ENCODE measurements at places on chromosomes 11 and 22. TPM values are rescaled to one million over a fixed set of nuclear protein-coding genes. Genes with fewer than 3 reads are reported as not detected.

- H3K4me1 ChIP-seq = no peaks in the 10 kb centered on the region
- H3K27ac ChIP-seq = no peak overlapping the region
- DNase-seq = peak; percentile 69
- no peaks in the 10 kb centered on the region for H3K27me3 ChIP-seq
- no peak overlapping the region for H3K4me3 ChIP-seq
Measured at GRCh38 chr22:42397332-42398249, 34.6 kb downstream of the NFAM1 start.

DNA sequence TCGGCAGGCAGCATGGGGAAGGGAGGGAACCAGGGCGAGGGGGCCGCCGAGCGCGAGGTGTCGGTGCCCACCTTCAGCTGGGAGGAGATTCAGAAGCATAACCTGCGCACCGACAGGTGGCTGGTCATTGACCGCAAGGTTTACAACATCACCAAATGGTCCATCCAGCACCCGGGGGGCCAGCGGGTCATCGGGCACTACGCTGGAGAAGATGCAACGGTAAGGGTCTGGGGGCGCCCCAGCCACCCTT, 204 bp downstream of the FADS2 start:
- no peaks in the 10 kb centered on the region for H3K36me3 ChIP-seq
- peaks cover 26% of the 10 kb centered on the region for H3K4me1 ChIP-seq
- H3K4me3 ChIP-seq = no peak overlapping the region
- no peaks in the 10 kb centered on the region for H3K27me3 ChIP-seq
- no peak for DNase-seq

The IL17REL gene
- not detected for total RNA-seq

DNA sequence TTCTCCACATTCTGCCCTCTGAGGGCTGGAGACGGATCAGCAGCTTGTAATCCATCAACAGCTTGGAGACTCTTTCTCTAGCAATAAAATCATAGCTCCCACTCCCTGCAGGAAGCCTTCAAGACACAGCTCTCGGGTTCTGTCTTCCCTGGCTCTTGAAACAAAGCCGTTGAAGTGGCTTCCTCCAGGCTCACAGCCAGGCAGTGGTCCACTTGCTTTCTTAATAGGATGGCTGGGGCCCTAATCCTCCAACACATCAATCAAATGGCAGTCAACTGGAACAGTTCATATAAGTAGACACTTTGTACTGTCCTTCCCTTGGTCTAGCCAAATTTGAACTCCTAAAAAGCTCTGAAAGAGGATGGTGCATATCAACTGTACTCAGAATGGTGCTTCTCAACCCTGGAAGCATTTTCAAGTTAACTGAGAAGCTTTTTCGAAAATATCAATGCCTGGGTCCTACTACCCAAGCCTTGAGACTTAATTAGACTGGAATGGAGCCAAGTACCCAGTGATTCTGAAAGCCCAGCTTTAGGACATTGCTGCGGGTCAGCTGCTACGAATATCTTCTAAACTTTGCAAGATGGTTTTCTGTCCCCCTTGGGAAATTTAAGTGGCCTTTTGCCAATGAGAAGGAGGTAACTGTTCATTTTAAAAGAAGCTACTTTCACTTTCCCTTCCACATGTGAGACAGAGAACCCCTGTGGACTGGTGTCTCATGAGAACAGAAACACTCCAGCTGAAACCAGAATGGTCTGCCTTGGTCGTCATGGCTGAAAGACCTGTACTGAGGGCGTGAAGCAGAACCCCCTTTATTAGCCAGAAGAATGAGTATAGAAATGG, 74.7 kb downstream of the SC5D start:
- no peak for DNase-seq
- H3K36me3 ChIP-seq = no peaks in the 10 kb centered on the region
- H3K27me3 ChIP-seq = no peaks in the 10 kb centered on the region
- no peaks in the 10 kb centered on the region for H3K4me1 ChIP-seq

- no peak for DNase-seq
- H3K4me1 ChIP-seq = peaks cover 12% of the 10 kb centered on the region
- H3K4me3 ChIP-seq = no peak overlapping the region
- no peak overlapping the region for H3K27ac ChIP-seq
- no peaks in the 10 kb centered on the region for H3K36me3 ChIP-seq
Measured at GRCh38 chr22:30989474-30989873, 20.4 kb downstream of the TUG1 start.

DNA sequence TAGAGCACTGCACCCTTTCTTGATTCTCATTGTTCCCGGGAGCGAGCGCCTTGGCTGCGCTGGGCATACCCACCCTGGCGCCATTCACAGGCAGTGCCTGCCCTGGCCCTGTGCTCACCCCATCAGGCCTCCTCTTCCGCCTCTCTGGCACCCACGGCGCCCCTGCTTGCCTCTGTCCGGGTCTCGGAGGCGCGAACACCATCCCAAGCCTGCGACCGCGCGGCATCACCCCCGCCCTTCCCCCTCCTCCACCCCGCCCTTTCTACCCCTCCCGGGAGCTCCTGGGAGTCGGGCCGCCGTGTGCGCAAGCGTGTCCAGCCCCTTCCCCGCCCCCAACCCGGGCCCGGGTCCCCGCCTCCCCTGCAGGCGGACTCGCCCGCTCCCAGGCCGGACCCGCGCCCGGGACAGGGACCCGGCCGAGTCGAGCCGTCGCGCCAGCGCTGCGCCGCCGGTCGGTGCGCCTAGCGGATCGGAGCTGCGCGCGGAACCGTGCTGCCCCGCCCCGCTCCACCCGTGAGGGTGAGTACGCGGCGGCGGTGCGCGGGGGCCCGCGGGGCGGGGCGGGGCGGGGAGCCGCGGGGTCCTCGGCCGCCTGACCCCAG, at the start of gene ST3GAL4:
Gene ST3GAL4 (plus strand): TSS at position 363 of the 602 bp plus-strand sequence. CDS start 50,470 bp downstream, outside the sequence.
- H3K36me3 ChIP-seq = no peaks in the 10 kb centered on the region
- peak within 1 kb of the TSS; percentile 33 for H3K27ac ChIP-seq
- H3K27me3 ChIP-seq = no peaks in the 10 kb centered on the region
- peak within 1 kb of the TSS; percentile 49 for H3K4me3 ChIP-seq
- peaks cover 34% of the 10 kb centered on the region for H3K4me1 ChIP-seq
- DNase-seq = peak; percentile 78
